ENCODE measurements at places on chromosomes 4 and X.

DNA sequence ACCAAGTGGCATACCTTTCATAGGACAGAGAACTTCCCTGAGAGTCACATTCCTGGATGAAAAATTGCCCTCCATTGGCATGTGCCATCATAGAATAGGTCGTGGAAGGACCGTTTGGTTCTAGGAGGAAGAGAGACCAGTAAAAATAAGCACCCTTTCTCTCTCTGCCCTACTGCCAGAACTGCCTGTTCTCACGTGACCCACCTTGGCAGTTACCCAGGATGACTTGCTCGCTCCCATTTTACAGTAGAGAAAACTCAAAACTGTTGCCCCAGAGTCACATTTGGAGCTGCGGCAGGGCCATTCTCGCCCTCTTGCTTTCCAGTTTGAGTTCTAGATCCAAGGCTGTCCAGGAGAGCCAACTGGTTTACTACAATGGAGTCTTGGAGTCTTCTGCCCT lies 1.1 kb upstream of the NLGN3 start:
- no peak for DNase-seq

DNA sequence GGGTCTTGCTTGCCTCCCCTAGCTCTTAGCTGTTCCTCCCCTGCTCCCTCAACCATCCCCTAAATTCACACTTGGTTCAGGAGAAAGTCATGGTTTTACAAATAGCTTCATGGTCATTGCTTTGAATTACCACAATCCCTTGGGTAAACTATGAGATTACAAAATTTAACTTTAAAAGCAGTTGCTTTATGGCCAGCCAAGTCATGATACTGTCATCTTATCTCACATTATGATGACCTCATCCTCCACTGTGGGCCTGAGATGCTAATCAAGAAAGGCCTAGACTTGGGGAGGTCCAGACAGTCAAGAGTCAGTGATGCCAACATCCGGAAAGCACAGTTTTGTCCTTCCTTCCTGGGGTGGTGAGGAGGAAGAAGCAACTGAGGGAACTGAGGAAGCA lies 10.5 kb upstream of the FGF16 start:
- DNase-seq, result no peak

DNA sequence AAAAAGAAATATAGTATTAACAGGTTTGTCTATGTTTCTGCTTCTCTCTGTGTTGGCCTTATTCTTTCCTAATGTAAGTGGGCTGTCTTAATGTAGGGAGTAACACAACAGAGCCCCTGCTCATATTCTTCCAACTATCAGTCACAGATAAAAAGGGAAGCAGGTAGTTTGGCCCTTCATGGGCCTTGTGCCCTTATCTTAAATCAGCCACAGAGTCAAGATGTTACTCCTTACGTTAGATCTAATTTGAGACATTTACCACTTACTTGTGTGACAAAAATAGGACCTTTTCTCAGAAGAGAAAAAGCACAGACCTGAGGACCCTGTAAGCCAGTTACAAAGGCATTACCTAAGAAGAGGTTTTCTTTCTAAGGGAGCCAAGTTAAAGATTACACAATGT lies 589.0 kb downstream of the GRXCR1 start:
- DNase-seq, result no peak

- no peak for DNase-seq
These were observed 477.7 kb downstream of the STPG2 start for GRCh38 chr4:97665553-97665952.

DNA sequence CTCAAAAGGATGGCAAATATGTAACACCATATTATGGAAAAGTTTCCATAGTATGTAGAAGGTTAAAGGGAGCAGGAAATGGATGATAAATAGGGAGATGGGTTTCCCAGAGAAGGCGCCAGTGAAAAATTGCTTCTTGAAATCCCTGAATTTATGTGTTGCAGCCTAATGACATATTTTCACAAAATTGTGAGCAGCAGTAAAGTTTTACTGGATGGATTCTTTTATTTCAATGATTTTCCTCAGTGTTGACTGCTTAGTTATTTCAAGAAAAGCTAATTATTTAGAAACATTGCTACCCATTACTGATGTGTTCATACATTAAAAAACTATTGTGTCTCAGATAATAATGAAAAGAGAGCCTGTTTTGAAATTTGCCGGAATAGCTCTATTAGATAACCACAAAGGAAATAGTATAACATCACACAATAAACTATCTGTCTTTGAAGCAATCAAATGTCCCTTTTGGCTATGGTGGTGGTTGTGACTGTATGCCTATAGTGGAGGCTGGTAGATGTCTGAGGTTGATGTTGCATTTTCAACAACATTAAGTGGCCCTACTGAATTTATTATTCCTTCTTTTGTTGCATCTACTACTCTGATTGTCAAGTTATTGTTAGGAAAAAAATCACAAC lies 169.9 kb upstream of the HAND2 start:
- no peak for DNase-seq

- no peak for DNase-seq
These were observed 272.9 kb upstream of the KLF3 start for GRCh38 chr4:38390969-38391545.

GRCh38 chrX:130085551-130086446 lies 24.5 kb downstream of the ELF4 start:
- DNase-seq, result no peak

DNA sequence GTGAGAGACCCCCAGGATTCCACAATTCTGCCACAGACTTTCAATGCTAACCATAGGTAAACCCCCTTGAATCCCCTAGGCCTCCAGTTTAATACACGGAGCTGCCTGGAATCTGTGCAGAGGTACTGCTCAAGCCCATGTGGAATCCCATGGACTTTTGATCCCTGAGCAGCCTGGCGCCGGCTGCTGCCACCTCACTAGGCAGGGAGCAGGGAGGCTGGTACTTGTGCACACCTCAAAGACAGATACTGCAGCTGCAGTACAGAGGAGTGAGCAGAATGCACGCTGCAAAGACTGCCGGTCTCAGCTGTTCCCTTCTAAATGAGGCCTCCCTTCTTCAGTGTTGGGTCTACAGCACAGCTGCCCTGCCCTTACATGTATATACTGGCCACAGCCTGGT lies 79.4 kb downstream of the RPS6KA6 start:
- no peak for DNase-seq

- no peak for DNase-seq
These were observed 168.2 kb downstream of the DCTD start for GRCh38 chr4:182748949-182749348.

- DNase-seq, result no peak
These were observed 100.0 kb downstream of the SHISA3 start for GRCh38 chr4:42497142-42497910.

- no peak for DNase-seq
These were observed 2004.3 kb upstream of the ADGRL3 start for GRCh38 chr4:59195839-59196238.

DNA sequence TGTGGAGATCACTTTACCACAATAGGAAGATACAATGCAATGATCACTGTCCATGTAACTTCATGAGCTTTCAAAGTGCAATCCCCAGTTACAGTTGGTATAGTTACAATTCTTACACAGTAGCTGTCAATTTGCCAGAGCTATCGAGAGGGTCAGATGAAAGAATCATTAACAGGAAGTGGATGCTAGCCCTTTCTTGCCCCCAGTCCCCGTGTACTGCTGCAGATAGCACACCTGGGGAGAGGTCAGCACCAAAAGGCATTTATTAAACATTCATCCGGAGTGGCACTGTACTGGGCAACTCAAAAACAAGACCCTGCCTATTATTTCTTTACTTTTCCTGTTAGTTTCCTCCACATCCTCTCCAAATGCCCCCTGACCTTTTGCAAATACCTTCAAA lies 47.7 kb downstream of the SOD3 start:
- DNase-seq, result no peak

DNA sequence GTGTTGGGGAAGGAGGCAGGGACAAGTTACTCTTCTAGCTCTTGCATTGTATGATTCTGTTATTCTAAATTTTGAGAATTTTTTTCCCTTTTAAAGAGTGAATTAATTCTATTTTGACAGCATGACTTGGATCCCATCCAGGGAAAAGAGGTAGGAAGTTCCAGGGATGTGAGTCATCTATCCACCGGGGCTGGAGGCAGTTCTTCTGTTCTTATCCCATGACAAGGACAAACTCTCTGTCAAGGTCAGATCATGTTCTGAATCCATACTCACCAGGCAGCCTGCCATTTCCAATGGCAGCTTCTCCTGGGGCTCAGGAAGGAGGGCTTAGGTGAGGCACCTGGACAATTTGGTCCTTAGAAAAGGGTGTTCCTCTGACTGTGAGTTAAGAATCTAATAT lies 132.0 kb upstream of the MED14 start:
- no peak for DNase-seq

DNA sequence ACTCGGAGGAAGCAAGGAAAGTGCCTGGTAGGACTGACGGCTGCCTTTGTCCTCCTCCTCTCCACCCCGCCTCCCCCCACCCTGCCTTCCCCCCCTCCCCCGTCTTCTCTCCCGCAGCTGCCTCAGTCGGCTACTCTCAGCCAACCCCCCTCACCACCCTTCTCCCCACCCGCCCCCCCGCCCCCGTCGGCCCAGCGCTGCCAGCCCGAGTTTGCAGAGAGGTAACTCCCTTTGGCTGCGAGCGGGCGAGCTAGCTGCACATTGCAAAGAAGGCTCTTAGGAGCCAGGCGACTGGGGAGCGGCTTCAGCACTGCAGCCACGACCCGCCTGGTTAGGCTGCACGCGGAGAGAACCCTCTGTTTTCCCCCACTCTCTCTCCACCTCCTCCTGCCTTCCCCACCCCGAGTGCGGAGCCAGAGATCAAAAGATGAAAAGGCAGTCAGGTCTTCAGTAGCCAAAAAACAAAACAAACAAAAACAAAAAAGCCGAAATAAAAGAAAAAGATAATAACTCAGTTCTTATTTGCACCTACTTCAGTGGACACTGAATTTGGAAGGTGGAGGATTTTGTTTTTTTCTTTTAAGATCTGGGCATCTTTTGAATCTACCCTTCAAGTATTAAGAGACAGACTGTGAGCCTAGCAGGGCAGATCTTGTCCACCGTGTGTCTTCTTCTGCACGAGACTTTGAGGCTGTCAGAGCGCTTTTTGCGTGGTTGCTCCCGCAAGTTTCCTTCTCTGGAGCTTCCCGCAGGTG lies 637 bp downstream of the AR start:
- no peak for DNase-seq

- no peak for DNase-seq
These were observed 38.4 kb downstream of the PPARGC1A start for GRCh38 chr4:23851464-23851863.

DNA sequence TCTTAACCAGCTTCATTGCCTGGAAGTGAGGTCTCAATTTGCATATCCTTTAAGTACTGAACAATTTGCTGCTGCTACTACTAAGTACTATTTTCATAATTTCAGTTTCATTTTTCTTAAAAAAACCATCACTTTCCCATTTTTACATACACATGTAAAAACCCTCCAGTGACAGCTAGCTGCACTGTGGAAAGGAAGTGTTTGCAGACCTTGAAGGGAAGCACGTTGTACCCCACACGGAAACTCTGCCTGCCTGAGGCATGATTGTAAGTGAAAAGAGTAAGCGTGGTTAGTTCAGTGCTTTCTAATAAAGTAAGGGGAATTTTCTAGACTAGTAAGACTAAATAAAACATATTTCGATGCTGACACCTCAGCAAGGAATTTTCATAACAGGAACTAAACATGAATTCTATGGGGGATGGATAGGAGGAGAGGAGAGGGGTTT lies 103.6 kb downstream of the RAPGEF2 start:
- no peak for DNase-seq

- no peak for DNase-seq
These were observed 424.0 kb upstream of the NDST4 start for GRCh38 chr4:115537387-115537786.

- no peak for DNase-seq
These were observed 67.1 kb upstream of the GUCY1A1 start for GRCh38 chr4:155599596-155599995.

DNA sequence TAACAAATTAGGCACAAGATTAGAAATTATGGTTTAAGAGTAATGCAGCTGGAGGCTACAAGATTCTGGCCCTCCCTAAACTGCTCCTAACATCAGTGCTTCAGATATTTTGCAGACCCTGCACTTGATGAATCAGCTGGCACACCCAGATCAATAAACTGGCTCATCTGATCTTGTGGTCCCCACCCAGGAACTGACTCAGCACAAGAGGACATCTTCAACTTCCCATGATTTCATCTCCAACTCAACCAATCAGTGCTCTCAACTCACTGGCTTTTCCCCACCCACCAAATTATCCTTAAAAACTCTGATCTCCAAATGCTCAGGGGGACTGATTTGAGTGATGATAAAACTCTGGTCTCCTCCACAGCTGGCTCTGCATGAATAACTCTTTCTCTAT lies 21.7 kb upstream of the TMEM33 start:
- no peak for DNase-seq

GRCh38 chr4:15691346-15692135 lies 9.9 kb downstream of the FAM200B start:
- DNase-seq, result no peak

DNA sequence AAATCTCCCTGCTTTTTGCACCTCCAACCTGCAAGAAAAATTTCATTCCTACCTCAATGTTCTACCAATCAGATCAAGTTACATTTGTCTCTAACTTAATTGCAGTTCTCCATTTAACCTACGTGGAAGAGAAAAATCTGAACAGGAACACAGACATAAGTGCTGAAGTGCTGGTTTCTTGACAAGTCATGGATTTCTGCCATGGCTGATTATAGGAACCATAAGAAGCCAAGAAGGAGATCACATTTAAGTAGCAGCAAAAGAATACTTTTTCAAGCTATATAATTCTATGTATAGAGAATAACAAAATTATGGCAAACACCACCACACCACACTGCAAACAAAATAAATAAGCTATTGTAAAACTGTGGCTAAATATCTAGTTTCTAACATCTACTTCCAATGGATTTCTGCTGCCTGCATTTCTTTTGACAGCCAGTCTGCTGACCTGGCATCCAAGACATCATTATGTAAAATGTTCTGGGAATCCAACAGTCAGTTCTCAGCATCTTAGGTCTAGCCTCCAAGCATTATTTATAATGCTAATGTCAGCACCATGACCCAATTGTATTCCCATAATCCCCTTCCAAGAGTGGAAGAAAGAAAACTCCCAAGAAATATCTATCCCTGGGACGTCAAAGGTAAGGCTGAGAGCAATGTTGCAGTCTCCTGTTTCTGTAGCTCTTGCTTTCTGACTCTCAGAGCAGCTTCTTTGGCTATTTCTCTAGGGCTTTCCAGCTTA lies 50.8 kb upstream of the GAB1 start:
- DNase-seq, result no peak

- no peak for DNase-seq
These were observed 31.4 kb upstream of the JAKMIP1 start for GRCh38 chr4:6231663-6232165.

- no peak for DNase-seq
These were observed 20.3 kb upstream of the MSX1 start for GRCh38 chr4:4838936-4839810.

GRCh38 chrX:10833299-10834169 lies 213.1 kb upstream of the MID1 start:
- no peak for DNase-seq

- no peak for DNase-seq
These were observed 192.7 kb downstream of the ANAPC10 start for GRCh38 chr4:144905286-144905685.

DNA sequence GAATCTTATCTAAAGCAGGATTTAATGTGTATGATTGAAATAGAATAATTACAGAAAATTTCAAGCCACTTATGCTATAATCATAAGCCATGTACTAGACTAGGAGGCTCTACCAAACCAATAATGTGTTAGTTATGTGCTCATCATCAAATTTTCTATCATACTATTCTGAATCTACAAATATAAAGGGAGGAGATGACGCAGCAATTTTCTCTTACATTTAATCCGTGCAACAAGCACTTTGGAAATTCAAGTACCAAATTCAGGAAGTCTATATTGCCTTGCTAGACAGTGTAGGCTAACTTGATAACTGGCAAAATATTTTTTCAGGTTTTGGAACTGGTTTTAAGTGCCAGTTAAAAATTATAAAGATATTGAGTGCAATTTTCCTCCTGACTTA lies 283.5 kb downstream of the C4orf33 start:
- no peak for DNase-seq
